ENCODE measurements at places on chromosomes 3 and 15. TPM values are rescaled to one million over a fixed set of nuclear protein-coding genes. Genes with fewer than 3 reads are reported as not detected.

NR2E3 gene
- total RNA-seq = not detected

SUMF1 gene
- 66.8 TPM for total RNA-seq

PRICKLE2 gene
- total RNA-seq = under 0.01 TPM

FRMD5 gene
- total RNA-seq = not detected

RTP3 gene
- total RNA-seq = not detected

SEMA3B gene
- total RNA-seq = 0.54 TPM

PSTPIP1 gene
- total RNA-seq = 23.4 TPM

C3orf20 gene
- under 0.01 TPM for total RNA-seq

CHMP2B gene
- total RNA-seq = 7.0 TPM

CHST2 gene
- total RNA-seq = 6.7 TPM

CTXN2 gene
- total RNA-seq = not detected

C2CD4A gene
- under 0.01 TPM for total RNA-seq

WDR93 gene
- 0.27 TPM for total RNA-seq

SLC25A26 gene
- total RNA-seq = 22.1 TPM

GLT8D1 gene
- 31.0 TPM for total RNA-seq

CPNE4 gene
- total RNA-seq = not detected

CLDN16 gene
- total RNA-seq = not detected

EIF2B5 gene
- 60.3 TPM for total RNA-seq

MKRN2OS gene
- total RNA-seq = not detected

SPTSSB gene
- total RNA-seq = under 0.01 TPM

ZPLD1 gene
- not detected for total RNA-seq

ATP10A gene
- 9.7 TPM for total RNA-seq

DPPA4 gene
- total RNA-seq = 49.8 TPM

KNG1 gene
- total RNA-seq = not detected

GOLGA8Q gene
- 1.3 TPM for total RNA-seq

ASB14 gene
- not detected for total RNA-seq

ABHD6 gene
- 5.1 TPM for total RNA-seq

MYLK gene
- total RNA-seq = 11.3 TPM

GOLGA8O gene
- 0.54 TPM for total RNA-seq

LRRC49 gene
- total RNA-seq = 1.6 TPM

IMPG2 gene
- 0.27 TPM for total RNA-seq

BBX gene
- 35.0 TPM for total RNA-seq
